Stimulated activated CD8-positive, alpha-beta memory T cell treated with anti-CD3 and anti-CD28 coated beads, Interleukin-4, amount 100 ng/mL, for 48 hours (primary cell): ENCODE measurements at places on chromosomes 5 and 9.

DNA sequence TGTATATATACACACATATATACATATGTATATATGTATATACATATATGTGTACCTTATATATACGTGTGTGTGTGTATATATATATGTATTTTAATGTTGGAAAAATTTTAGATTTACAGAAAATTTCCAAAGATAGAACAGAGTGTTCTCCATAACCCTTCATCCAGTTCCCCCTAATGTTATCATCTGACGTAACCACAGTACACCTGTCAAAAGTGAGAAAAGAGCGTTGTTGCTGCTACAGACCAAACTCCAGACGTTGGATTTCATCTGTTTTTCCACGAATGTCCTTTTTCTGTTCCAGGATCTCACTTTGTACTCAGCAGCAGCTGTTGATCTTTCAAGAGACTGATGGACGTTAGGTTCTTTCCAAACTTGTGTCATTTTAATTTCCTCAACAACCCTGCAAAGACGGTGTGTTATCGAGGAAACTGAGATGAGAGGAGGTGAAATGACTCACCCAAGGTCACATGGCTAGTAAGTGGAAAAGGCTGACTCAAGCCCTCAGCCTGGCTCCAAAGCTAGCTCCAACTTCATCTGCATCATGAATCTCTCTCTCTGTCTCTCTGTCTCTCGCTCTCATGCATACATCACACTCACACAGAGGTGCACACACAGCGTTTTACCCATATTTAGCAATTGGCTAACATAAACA is 17.0 kb upstream of the NTNG2 start:
- DNase-seq = peak; percentile 37

DNA sequence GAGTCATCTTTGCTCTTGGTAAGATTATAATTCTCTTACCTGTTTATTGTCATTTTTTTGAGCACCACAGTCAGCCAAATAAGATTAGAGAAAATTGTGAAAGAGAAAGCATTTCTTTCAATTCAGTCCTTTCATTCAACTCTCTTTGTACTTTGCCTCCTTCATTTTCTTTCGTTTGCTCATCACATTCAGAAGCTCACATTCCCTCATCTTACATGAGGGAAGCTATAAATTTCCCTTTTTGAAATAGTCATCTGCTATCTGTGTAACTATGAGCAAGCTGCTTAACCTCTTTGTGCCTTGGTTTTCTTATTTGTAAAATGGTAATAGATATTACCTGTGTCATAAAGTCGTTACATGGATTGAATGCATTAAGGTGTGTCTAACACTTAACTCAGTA is 41.4 kb downstream of the PAM start:
- DNase-seq = no peak

GRCh38 chr5:149071756-149072155 is 8.9 kb upstream of the SH3TC2 start:
- DNase-seq = no peak

DNA sequence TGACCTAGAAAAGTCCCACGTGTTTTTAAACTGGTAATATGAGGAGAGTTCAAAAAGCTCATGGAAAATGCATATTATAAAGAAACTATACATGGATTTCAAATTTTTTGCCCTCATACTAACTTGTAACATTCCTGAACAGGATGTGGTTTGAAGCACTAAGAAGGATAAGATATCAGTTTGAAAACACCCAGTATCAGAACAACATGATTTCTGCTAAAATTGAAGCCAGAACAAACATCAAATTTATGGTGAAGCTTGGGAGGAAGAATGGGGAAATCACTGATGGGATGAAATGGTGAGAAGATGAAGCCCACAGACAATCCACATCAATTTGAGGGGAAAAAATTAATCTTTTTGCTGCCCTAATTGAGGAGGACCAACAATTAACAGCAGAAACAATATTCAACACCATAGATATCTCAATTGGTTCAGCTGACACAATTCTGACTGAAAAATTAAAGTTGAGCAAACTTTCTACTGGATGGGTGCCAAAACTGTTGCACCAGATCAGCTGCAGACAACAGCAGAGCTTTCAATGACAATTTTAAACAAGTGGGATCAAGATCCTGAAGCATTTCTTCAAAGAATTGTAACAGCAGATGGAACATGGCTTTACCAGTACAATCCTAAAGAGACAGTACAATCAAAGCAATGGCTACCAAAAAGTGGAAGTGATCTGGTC is 113.2 kb upstream of the SNX2 start:
- no peak for DNase-seq

DNA sequence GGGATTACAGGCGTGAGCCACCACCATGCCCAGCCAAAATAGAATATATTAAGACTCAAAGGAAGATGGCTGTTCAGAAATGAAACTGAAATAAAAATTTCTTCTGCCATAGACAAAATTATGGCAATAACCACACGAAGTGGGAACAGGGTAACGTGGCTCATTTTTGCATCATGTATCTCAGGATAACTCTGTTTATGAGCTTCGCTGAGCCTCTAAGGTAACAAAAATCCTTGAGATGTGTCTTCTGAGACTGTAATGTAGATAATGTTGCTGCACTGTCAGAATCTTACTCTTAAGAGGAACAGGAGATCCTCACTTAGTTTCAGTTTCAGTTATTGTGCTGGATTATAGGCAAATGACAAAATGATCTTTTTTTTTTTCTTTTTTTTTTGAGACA is 153.8 kb downstream of the GOLPH3 start:
- DNase-seq = no peak

DNA sequence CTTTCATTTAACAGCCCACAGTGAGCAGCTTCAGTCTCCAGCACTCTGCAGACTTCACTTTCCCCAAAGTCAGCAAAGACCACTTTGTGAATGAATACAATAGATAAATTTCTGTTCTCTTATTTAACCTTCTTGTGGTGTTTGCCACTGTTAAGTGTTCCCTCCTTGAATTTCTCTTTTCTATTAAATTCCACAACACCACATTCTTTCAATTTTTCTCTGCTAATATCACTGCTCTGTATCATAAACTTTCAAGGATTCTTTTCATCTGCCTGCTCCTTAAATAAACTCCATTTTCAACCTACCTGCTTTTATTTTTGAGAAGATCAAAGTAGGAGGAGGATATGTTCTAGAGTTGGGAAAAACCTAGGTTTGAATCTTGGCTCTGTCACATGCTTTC is 739.5 kb upstream of the GRAMD2B start:
- DNase-seq = no peak

DNA sequence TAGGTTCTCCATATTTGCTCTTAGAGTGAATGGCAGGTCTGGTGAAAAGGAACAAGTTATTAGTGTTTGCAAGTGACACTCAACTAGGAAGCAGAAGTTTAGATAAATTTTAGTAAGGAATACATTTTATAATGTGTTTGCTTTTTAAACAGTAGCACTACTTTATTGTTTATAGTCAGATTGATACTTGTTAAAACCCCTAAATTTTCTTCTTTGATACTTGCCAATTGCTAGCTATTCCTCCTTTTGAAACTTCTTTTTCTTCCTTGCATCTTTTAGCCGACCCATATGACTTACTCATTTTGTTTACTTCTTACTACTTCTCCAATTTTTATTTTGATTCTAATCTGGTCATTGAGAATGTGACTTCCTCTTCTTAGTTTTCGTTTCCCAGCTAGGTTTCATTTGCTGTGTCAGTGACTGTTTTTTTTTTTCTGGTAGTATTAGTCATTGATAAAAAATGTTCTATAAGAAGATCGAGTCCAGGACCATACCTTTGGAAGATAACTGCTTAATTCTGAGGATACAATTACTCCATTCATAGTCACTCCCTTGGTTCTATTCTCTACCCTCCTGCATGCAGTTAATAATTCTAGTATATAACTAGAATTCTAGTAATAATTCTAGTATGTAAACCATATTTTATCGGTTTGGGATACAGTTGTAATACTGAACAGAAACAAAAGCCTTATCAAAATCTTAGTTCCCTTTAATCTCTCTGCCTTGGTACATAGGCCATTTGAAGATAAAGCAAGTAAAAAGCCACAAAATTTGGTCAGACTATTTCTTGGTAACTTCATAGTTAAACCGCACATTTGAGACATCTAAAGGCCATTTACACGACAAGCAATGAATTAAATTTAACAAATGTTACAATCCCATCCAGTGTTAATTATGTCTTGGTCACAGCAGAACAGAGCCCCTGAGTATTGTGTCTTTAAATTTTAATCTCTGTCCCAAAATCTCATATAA is 2.8 kb upstream of the RICTOR start:
- no peak for DNase-seq

DNA sequence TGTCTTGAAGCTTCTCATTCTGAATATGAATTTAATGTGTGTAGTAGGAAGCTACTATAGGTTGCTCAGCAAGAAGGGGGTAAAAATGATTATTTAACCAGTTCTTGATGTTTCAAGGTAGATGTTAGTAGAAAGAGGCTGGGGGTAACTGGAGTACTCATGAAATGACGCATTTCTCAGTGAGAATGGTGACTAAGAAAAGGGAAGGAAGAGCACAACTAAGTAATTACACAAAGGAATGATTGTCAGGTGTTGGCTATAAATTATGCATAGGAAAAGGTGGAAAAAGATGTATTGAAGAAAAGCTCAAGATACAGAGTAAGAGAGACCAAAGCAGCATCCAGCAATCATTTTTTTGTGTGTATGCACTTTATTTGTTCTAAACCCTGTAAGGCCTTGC is 1.4 kb upstream of the PSIP1 start:
- DNase-seq = no peak

DNA sequence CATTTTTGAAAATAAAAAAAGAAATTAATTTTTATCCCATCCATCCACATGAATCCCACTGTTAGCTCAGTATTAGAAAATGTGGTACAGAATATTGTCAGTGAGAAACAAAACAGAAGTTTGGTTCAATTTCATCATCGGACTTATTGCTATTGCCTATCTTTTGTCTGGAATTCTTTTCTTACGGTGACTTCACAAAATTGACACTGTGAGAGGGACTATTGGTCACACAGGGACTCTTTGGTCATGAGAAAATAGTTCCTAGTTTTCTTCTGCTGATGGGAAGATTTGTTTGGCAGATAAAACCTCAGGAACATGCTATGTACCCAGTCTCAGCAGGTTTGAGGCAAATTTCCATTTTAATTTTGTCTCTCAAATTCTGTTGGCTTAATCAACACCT is 186.2 kb upstream of the ELL2 start:
- DNase-seq = no peak

DNA sequence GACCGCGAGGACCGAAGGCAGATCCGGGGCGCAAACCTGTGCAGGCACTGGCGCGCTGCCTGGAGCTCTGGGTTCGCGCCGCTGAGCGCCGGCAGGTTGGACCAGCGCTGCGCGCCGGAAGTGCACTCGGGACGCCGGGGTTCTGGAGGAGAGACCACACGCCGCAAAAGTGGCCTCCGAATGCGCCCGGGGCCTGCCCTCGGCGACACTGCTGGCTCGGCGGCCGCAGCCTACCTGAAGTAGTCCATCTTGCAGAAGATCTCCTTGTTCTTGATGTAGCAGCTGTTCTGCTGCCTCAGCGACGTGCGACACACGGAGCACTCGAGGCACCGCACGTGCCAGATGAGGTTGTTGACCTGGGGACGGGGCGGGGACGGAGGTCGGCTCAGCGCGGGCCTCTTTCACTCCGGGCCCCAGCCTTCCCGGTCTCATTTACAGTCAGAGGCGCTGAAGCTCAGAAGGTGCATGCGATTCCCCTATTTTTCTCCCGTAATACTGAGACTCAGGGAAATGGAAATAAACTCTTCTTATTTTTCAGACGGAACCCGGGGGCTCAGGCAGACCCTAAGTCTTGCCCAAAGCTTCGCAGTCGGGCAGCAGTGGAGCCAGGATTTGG is 2.5 kb downstream of the LHX6 start:
- no peak for DNase-seq

DNA sequence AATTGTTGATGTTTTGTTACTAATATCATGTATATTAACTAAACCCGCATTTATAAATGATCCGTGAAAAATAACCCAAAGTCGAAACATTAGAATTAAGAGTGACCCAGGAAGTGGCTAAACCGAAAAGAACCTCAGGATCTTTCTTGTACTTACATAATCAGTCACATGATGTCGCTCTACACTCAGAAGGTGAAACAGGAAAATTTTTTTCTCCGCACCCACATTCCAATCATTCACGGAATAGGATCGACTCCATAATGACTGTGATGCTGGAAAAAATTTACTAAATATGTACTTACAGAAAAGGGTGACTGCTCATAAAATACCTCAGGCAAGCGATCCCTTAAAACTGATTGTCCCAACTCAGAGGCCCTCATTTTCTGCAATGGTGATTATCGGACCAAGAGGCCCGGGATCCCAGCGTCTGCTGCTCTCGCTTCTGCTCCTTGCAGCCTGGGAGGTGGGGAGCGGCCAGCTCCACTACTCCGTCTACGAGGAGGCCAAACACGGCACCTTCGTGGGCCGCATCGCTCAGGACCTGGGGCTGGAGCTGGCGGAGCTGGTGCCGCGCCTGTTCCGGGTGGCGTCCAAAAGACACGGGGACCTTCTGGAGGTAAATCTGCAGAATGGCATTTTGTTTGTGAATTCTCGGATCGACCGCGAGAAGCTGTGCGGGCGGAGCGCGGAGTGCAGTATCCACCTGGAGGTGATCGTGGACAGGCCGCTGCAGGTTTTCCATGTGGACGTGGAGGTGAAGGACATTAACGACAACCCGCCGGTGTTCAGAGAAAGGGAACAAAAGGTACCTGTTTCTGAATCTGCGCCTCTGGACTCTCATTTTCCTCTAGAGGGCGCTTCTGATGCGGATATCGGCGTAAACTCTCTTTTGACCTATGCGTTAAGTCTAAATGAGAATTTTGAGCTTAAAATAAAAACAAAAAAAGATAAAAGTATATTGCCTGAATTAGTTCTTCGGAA is at the start of gene PCDHA12:
TSS of gene PCDHA12 (plus strand) at position 224 of the 981 bp plus-strand sequence. CDS start at position 389, 165 bp downstream.
- no peak for DNase-seq

DNA sequence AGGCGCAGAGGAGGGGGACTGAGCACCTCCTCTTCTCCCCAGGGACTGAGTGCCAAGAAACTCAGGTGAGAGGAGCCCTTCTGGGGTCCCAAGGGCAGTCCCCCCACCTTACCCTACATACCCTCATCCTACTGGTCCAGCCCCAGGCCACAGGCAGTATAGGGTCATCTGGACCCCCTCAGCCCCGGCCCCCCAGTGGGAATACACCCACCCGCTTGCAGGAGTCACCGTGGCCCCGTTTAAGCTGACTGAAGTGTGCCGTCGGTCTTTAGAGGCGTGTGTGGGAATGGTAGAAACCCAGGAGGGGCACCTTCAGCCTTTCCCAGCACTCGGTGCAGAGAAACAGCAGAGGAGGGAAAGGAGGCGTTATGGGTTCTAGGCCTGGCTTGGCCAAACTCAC is 30.8 kb downstream of the COL15A1 start:
- no peak for DNase-seq

GRCh38 chr9:84230355-84231145 is 110.0 kb downstream of the SLC28A3 start:
- DNase-seq = no peak

- DNase-seq = no peak
Observed at GRCh38 chr5:53080271-53080670, 29.3 kb downstream of the MOCS2 start.

DNA sequence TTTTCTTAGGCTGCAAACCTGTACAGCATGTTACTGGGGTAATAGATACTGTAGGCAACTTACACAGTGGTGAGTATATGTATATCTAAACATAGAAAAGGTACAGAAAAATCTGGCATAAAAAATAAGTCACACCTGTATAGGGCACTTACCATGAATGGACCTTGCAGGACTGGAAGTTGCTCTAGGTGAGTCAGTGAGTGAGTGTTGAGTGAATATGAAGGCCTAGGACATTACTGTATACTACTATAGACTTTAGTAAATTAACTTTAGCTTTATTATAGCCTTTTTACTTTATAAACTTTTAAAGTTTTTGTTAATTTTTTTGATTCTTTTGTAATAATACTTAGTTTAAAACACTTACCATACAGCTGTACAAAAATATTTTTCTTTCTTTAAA is 51.3 kb downstream of the DENND4C start:
- DNase-seq = no peak

- DNase-seq = no peak
Observed at GRCh38 chr5:6692906-6693305, 20.3 kb upstream of the TENT4A start.
